ENCODE measurements at places on chromosomes 5 and 9. TPM values are rescaled to one million over a fixed set of nuclear protein-coding genes. Genes with fewer than 3 reads are reported as not detected.

DNA sequence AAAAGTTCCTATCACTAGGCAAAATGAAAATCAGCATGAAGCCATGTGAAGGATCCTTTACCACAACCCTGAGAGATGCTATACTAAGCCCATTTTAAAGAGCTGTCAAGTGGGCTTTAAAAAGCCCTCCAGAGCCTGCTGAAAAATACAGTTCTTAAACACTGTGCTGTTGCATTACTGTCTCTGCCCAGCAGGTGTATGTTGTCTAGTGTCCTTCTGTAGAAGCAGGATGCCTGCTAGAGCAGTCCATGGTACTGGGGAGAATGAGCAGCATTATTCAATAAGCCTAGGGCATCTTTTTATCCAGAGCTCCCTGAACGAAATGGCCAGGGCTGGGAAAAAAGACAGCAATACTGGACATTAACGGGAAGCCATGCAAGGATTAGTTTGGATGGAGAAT, 126.2 kb upstream of the PLCXD3 start:
- peak; percentile 20 for DNase-seq

- peak; percentile 87 for DNase-seq
Measured at GRCh38 chr9:121744002-121744686, 92.7 kb downstream of the DAB2IP start.

DNA sequence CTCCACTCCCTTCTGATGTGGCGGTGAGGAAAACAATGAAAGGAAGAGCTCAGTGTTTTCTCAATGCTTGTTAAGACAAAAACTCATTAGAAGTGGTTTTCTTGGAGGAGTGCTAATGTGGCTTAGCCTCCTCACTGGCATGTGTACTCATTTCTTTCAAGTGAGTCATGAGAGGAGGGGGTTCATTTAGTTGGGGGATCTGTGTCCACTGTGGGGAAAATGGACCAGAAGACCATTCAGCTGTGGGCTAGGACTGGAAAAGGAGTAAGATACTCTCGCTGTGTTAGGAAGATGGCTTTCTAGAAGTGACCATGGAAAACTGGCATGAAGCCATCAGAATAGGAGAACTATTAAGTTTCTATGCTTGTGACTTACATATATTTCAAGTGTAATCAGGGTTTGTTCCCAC, 23.5 kb downstream of the KLF9 start:
- no peak for DNase-seq

GRCh38 chr9:98118640-98119601, at the start of gene TRIM14:
TSS of gene TRIM14 (minus strand) at chr9:98119222. CDS start at chr9:98119188, 34 bp downstream.
- DNase-seq: peak; percentile 72

DNA sequence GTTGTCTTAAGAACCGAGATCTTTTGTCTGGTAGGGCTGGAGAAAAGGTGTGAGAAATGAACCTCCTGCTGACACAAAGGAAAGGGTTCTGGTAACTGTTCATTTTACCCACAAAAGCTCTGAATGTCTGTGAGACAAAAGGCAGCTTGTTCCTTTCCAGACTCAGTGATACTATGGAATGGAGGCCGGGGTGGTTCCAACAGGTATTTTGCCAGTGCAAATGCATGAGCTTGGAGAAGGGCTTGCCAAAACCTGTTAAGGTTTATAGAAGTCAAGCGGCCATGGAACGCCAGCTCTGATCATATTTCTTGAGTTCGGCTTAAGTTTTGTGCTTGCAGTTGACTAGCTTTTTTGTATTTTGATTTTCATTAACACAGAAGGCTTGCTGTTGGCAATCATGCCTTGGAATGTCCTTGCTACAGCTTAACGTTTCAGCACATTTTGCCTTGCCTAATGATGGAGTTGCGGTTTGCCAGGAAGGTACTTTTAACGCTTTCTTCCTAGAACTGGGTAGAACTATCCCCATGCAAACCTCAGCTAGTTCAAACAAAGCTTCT, 328.6 kb downstream of the PIK3R1 start:
- no peak for DNase-seq

- no peak for DNase-seq
Measured at GRCh38 chr9:78462611-78463010, 165.7 kb downstream of the PSAT1 start.

GRCh38 chr9:2628919-2629318, 7.3 kb downstream of the VLDLR start:
- peak; percentile 34 for DNase-seq

GRCh38 chr5:87526131-87526530, 113.4 kb upstream of the CCNH start:
- no peak for DNase-seq

GRCh38 chr9:16121601-16122286, 568.9 kb downstream of the CCDC171 start:
- DNase-seq: no peak

GRCh38 chr5:119382169-119382568, 26.4 kb downstream of the TNFAIP8 start:
- no peak for DNase-seq

DNA sequence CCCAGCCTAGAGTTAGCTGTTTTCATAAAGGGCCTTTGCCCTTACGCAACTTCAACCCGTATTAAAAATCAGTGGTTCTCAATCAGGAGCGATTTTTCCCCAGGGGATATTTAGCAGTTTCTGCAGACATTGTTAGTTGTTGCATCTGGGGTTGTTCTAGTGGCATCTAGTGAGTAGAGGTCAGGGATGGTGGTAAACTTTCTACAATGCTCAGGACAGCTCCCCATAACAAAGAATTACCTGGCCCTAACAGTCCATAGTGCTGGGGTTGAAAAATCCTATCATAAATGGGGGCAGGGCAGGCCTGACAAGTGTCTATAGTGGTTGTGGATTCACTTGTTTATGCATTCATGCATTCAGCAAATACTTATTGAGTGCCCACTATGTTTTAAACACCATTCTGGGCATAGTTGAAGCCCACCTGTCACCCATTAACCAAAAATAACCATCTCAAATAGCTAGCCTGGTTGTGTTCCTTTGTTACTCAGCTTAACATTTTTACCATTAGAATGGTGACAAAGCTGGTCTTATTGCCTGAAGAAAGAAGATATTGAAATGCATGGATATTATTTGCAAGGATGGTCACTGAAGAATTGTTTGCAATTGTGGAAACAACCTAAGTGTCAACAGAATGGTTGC, 15.9 kb upstream of the FGF1 start:
- DNase-seq: no peak

- no peak for DNase-seq
Measured at GRCh38 chr5:135697959-135698345, 119.2 kb upstream of the CXCL14 start.

DNA sequence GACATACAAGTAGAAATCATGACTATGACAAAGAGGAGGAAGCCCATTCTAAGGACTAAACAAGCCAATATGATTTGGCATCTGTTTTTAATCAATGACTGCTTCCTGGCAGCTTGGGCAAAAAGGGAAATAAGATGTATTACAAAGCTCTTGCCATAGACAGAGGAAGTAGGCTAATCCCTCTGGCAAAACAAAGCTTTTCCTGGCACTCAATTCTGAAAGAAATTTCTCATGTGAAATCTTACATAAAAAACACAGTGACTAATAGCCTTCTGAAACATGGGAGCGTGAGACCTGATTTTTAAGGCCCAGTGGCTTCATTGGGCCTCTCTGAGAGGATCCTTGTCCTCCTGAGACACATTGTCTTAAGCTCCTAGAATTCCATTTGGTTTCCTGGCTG, 93.6 kb downstream of the COL23A1 start:
- DNase-seq: no peak

DNA sequence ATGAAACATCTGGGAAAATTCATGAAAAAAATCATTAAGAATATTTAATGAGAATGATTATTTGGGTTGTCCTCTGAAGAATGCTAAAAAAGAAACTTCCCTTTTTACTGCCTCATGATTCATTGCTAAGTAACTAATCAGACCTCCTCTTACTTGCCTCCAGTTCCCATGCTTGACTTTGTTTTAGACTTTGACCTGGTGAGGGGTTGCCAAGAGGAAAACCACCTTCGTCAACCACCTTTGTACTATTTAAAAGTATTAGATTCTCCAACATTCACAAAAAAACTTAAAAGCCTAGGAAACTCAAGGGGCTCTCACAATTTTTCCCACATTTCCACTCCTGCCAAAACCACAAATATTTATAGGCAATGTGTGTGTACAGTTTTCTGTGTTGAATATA, 115.2 kb upstream of the ST8SIA4 start:
- DNase-seq: no peak

GRCh38 chr9:115225459-115226116, 107.6 kb upstream of the TNC start:
- DNase-seq: no peak

DNA sequence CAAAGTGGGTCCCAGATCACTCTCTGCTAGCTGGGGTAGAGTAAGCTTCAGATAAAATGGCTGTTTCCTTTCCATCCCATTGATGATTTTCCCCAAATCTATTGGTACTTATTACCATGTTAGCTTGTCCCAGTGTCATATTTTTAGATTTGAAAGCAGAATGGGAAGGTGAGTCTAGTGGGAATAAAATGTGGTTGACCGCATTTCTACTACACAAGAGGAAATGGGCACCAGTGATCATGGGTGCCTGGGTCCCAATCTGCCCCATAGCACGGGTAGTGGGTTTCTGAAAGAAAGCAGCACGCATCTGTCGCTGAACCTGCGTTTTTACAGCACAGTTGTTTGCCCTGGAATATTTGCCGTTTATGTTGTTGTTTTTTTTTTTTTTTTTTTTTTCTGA, 20.1 kb downstream of the DAPK1 start:
- DNase-seq: no peak

DNA sequence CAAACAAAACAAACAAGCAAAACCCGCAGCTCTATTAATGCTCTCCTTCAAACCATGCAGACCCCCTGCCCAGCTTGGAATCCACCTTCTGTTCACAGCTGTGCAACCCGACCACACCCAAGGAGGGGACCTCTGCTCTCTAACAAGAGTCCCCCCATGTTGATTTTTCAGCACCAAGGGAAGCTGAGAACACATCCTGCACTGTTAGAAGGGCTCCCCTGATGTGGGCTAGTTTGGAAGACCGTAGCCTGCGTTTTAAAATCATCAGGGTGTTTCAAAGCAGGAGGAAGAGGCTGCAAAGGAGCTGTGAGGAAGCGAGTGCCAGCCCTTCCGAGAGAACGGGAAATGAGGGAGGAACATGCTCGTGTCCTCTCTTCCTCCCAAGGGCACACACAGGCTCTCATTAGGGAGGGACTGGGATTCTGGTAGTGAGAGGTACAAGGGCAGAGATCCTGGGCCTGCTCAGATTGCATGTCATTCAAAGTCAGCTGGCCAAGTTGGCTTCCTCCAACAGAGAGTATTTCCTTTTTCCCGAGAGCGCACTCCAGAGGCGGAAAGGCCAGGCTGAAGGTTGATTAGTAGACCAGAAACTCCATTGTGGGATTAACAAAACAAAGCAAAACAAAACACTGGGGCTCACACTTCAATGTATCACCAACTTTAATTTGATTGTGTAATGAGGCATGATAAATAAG, 185.9 kb downstream of the SEMA6A start:
- DNase-seq: no peak

DNA sequence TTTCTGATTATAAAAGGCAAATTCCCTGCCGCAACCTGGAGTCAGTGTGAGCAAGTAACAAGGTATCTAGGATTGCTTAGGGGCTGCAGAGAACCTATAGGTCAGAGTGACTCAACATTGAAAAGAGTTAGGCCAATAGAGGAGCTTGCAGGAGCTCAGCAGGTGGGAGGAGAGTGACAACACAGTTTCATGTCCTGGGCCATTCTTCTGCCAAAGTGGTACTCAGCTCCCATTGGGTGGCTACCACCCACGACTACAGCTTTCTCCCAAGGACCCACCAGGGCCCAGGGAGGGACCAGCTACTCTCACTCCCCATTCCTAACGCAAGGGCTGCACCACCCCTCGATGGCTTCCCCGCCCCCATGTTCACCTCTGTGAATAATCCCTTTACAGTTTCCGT, 86.7 kb upstream of the SPATA31C2 start:
- no peak for DNase-seq

- DNase-seq: peak; percentile 16
Measured at GRCh38 chr5:137837491-137838394, 29.9 kb upstream of the MYOT start.

GRCh38 chr9:65420771-65421170, 135.8 kb upstream of the FOXD4L5 start:
- DNase-seq: no peak

DNA sequence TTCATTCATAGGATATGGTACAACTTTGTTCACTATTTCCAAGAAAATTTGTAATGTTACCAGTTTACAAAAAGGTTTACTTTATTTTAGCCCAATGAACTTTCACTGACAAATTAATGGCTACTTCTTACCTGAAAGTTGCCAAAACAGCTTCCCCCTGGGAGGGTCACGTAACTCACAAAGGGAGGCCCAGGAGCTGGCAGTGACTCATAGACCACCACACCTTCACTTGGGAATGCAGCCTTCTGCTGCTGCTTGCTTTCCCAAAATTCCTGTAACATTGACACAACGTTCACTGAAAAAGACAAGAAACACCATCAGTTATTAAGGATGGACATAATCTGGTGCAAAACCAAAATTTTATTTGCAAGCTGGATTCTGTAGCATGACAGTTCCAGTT, 18.1 kb downstream of the LIX1 start:
- DNase-seq: no peak

- DNase-seq: peak; percentile 47
Measured at GRCh38 chr9:111036946-111037345, 1.3 kb downstream of the LPAR1 start.

DNA sequence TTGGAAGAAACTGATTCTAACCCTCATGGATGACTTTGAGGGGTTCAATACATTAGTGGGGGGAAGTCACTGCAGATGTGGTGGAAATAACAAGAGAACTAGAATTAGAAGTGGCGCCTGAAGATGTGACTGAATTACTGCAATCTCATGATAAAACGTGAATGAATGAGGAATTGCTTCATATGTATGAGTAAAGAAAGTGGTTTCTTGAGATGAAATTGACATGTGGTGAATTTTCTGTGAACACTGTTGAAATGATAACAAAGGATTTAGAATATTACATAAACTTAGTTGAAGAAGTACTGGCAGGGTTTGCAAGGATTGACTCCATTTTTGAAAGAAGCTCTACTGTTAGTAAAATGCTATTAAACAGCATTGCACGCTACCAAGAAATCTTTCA, 113.0 kb downstream of the UGCG start:
- no peak for DNase-seq

- no peak for DNase-seq
Measured at GRCh38 chr5:3382782-3383181, 212.8 kb upstream of the IRX1 start.

Gene GNA14
- total RNA-seq: 5.0 TPM

Gene NIPAL4
- total RNA-seq: 3.3 TPM

Gene SPINK6
- not detected for total RNA-seq

Gene LRRC70
- total RNA-seq: not detected

Gene LAMC3
- total RNA-seq: 0.73 TPM

Gene NOXA1
- 8.3 TPM for total RNA-seq

Gene HACD4
- total RNA-seq: 0.29 TPM

Gene SEMA6A
- 5.7 TPM for total RNA-seq

Gene HAVCR1
- total RNA-seq: 2.0 TPM

Gene GPRIN1
- total RNA-seq: not detected

Gene SH3PXD2B
- total RNA-seq: 7.2 TPM

Gene TMEM174
- total RNA-seq: not detected
